ENCODE measurements at places on chromosomes 11 and 22.

- DNase-seq = peak; percentile 8
Measured at GRCh38 chr11:75240311-75241035, at the start of gene TPBGL. TSS of gene TPBGL (plus strand) at chr11:75240774. CDS start at chr11:75241050, 276 bp downstream.

- no peak for DNase-seq
Measured at GRCh38 chr11:11435635-11436034, 82.6 kb upstream of the CSNK2A3 start.

GRCh38 chr11:99069856-99070444 lies 49.2 kb downstream of the CNTN5 start:
- no peak for DNase-seq

GRCh38 chr22:47207387-47207786 lies 444.9 kb downstream of the TBC1D22A start:
- DNase-seq = no peak

DNA sequence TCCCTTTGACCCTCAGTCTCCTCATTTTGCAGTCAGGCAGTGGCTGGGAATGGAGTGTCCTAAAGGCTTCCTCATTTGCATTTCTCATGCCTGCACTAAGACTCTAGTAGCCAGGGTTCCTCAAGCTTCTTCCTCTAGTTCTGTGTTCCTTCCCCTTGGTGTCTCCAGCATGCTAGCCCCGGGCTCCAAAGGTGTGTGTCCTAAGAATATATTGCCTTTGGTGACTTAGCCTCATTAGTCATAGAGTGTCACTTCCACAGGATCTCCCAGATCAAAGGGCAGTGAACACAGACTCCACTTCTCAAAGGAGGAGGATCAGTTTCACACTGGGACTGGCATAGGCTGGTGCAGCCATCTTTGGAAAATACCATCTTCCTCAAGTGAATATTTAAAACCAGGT lies 21.4 kb upstream of the ACER3 start:
- no peak for DNase-seq
